ENCODE measurements at places on chromosomes 6 and 20.
A peak's percentile ranks its signal among the peaks of the same experiment; 100 is the strongest.

GRCh38 chr20:48189181-48189580 lies 403.9 kb upstream of the SULF2 start:
- no peak for DNase-seq

DNA sequence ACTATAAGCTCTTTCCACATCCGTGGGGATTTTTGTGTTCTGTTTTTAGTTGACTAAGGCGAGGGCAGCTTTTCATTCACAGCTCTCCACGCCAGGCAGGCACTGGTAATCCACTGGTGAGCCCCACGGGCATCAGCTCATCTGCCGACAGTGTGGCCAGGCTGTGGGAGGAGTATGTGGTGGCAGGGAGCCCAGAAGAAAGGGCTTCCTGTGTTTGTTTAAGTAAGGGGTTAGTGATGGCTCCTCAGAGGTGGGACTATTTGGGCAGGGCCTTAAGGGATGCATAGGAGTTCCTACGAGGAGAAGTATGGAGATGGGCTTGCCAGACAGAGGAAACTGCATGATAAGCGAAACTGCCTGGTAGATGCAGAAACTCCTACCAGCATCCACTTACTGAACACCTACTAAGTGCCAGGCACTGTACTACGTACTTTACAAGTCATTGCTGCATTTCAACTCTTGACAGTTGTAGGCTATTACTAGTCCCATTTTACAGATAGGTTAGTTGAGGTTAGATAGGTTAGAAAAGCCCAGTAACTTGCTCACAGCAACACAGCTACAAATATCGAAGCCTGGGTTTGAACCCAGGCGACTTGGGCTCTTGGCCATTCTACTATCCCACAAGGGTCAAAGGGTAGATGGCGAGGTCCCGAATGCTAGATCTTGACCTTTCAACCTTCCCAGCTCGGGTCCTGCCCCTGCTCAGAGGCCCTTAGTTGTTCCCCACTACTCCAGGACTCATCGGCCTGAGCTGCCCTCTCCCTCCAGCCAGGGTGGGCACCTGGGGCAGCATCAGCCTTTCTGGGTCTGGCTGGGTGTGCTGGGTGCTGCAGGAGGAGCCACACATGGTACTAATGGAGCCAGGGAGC lies 55.1 kb downstream of the CEBPB start:
- DNase-seq: no peak

DNA sequence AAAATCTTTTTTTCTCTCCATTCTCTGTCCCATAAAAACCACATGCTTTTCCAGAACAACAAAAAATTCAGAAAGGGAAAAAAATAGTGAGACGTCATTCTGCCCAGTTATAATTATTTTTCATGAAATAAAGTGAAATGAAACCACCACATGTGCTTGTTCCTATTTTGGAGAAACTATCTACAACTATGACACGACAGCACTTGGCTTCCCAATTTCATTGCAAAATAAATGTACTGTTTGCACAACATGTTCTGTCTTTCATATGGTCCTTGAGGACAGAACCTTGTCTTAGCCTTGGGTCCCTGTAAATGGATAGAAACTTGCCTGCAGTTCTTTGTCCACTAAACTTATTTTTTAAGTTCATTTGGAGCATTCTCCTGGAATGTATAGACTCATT lies 5.6 kb upstream of the MAN1A1 start:
- no peak for DNase-seq

GRCh38 chr6:136210398-136211165 lies 39.5 kb downstream of the MTFR2 start:
- no peak for DNase-seq

- peak; percentile 24 for DNase-seq
Measured at GRCh38 chr6:170108456-170108855, 182.4 kb downstream of the DLL1 start.

DNA sequence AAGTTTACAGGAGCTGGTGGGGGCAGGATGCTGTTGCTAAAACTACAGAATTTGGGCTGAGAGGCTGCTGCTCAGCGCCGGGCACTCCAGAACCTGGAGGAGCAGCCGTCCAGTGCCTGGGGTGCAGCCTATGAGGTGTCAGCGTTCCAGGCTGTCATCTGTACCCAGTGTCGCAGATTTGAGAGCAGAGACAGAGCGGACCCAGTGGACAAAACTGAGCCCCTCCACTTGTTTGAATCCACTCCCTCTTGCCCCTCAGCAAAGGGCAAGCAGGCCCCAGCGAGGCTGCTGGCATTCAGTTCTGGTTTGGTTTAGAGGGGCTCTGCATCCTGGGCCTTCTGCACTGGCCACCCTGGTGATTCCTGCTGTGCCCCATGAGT lies 144.3 kb downstream of the TBC1D7 start:
- DNase-seq: no peak

DNA sequence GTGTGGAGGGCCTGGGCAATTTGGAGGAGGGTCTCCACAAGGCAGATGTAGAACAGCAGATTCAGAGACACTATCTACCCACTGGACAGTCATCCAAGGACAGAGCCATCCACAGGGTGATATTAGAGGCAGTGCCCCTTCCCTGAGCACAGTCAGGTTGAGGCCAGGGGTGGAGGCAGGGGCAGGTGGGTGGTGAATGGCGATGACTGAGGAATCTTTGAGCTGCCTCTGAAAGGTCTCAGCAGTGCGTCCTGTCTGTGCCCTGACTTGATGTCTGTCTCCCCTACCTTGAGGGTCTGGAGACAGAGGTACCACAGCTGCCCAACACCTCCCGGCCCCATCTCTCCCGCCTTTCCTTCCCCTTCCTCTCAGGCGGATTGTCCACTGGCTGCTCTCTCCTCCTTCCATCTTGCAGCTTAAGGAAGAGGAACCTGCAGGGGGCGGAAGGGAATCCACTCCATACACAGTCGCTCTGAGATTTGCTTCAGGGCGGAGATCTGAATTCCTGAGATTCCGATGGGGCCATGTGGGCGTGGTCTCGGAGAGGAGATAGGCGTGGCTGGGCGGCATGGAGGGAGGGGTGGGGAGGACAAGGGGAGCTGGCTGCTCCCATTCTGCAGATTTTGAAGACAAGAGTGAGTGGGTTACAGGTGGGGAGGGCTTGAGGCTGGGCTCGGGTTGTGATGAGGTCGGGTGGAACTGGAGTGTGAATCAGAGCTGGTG lies 1.7 kb downstream of the MUCL3 start:
- no peak for DNase-seq

GRCh38 chr6:41648070-41648585 lies 9.9 kb downstream of the MDFI start:
- DNase-seq: no peak

- DNase-seq: no peak
Measured at GRCh38 chr6:116764961-116765841, at the start of gene FAM162B. TSS of gene FAM162B (minus strand) at chr6:116765719. CDS start at chr6:116765576, 143 bp downstream.

GRCh38 chr20:26276554-26277210 lies 580.0 kb upstream of the ZNF337 start:
- no peak for DNase-seq

DNA sequence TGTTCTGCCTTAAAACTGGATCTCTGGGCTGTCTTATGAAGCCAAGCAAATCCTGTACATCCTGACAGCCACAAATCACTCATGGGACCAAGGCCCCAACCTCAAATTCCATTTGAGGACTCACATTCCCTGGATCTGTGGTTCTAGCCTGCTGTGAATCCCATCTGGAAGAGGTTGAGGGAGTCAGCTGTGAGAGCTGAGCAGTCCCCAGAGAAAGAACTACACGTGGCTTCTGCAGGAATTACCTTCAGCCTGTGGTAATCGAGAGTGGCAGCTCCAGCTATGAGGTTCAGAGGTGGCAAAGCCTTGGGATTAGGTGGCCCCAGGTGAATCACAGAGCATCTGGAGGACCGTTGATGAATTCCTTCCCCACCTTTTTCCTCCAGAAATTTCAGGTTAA lies 245.2 kb downstream of the SLC24A3 start:
- DNase-seq: no peak

DNA sequence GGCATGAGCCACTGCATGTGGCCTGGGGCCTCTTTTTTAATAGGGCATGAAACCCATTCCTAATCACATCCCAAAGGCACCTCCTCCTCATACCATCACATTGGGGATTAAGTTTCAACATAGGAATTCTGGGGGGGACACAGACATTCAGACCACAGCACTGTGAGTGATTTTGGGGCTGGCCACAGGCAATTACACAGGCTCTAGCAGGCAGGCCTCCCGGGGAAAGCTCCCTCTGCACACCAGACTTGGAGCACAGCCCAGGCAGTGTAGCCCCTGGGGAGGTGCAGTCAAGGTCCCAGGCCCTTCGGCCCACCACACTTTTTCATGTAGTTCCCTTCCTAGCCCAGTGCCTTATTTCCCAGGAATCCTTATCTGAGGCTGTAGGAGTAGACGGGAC lies 5.5 kb downstream of the SFT2D1 start:
- DNase-seq: no peak
